ENCODE measurements at places on chromosomes 3 and 15. TPM values are rescaled to one million over a fixed set of nuclear protein-coding genes. Genes with fewer than 3 reads are reported as not detected.
A peak's percentile ranks its signal among the peaks of the same experiment; 100 is the strongest.

DNA sequence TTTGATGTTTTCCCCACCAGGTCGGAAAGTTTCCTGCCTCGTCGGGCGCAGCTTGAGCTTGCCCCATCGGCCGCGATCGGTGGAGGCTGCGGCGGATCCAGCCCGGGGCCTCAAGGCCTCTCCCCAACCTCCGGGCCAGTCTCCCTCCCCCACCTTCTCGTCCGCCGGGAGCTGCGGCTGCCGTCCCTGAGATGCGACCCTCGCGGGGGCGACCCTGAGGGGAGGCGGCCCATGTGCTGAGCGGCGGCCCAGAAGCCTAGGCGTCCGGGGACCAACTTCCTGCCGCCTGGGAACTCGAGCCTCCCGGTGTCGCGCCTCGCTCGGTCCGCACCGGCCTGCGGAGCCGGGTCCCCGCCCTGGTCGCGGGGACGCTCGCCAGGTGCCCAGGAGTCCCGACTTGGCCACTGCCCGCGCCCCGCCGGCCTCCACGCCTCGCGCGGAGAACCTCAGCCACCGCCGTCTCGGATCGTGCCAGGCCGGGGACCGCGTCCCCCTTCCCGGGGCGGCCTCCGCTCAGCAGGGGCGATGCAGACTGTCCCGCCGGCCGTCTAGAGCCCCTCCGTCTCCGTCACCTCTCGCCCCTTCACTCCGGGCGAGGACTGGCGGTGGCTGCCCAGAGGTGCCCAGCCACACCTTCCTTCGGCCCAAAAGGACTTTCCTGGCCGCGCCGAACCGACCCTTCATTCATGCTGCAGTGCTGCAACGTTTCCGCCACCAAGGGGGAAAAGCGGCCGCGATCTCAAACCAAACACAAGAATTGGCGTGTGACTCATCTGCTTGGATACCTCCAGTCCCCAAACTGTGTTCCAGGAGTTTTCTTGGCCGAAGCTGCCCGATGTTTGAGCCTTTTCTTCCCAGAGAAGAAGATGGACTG lies 656 bp downstream of the SLMAP start:
- peak; percentile 74 for DNase-seq

DNA sequence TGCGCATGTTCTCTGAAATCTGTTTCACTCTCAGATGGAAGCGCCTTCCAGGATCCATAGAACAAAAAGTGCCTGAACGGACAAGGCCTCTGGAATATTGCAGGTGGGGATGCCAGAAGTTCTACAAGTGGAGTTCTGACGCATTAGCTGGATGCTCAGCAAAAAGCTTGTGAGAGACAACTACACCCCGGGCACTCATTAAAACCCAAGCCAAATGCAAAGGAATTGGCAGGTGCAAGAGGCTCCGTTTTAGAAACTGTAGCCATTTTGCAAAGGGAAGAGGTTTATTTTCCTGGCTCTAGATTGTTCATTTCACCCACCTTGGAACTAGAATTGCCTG lies 35.2 kb upstream of the SLC24A5 start:
- no peak for DNase-seq

DNA sequence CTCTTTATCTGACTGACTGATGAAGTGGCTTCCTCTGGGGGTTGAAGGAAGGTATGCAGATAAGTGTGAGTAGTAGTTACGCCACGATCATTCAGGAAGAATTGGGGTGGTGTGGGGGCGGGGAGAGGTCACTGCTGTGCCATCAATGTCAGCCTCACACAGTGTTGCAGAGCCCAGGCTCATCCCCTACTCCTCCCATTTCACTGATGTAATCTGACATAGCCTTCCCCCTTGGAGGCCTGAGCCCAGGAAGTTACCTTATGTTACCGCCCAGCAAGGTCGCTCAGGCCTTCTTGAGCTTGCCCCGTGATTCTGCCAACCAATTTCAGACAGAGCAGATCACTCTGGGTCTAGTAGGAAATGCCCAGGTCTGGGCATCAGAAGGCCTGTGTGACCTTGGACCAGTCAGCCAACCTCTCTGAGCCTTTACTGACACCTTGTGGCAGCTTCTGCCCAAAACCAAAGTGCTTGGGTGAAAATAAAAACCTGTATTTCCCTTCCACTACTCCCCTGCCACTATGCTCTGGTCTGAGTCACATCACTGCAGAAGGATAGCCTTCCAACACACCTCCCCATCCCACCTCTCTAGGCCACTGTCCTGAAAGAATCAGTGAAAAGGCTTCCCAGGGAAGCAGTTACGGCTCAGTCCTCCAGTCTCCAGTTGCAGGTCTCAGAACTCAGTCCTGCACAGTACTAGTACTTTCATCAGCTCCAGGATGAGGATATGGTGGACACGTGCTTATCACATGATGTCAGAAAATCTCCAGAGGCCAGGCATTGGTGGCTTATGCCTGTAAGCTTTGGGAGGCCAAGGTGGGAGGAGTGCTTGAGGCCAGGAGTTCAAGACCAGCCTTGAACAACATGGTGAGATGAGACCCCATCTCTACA lies 28.1 kb upstream of the INSYN1 start:
- DNase-seq, result no peak

The MORC1 gene
- not detected for total RNA-seq

The SV2B gene
- 3.5 TPM for total RNA-seq

DNA sequence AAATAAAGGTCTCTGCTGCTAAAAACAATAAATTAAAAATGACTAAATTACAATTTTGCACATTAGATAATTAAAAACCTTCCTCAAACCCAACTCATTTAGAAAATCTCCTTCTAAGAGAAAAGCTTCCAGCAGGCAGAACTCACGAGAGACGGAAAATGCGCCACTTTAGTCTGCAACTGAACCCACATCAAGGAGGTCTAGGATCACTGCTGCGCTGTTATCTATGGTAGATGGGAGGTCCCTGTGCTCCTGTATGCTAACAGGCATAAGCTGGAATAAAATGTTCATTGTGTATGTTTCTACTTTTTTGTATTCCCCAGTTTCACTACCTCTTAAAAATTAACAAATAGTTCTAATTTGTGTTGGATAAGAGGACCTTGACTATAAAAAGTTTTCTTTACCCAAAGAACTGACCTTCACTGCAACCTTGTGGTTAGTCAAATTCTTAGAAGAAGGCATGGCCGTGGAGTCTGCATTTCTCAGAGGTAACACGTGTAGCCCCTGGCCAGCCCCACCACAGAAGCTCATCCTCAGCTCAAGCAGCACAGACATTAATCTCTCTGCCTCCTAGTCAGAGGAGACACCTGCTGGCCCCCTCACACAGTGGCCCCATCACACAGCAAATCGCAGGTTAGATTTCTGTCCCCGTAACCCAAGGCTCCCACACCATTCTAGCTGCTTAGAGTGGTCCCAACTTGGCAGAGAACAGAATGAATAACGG lies 22.3 kb downstream of the STIMATE start:
- no peak for DNase-seq

DNA sequence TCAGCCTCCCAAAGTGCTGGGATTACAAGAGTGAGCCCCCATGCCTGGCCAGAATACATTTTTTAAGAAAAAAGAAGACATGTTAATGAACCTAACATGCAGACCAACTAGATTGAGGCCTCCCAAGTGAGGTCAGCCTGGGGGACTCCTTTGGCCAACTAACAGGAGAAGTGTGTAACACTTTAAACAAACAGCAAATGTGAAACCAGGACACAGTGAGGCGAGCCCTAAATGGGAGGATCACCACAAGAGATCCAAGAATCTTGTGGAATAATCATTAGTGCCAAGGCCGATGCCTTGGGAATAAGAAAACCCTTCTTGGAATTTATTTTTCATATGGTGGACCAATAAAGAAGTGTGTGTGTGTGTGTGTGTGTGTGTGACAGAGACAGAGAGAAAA lies 73.9 kb downstream of the ATP10A start:
- no peak for DNase-seq

GRCh38 chr15:56442354-56442753 lies 22.6 kb downstream of the MNS1 start:
- no peak for DNase-seq

Measured in Right ventricle myocardium inferior (tissue), 1 donor.